Fibroblast of lung (primary cell): ENCODE measurements at places on chromosomes 3 and 15. TPM values are rescaled to one million over a fixed set of nuclear protein-coding genes. Genes with fewer than 3 reads are reported as not detected.

GRCh38 chr3:171778493-171778892 lies 31.8 kb downstream of the PLD1 start:
- no peak for DNase-seq

DNA sequence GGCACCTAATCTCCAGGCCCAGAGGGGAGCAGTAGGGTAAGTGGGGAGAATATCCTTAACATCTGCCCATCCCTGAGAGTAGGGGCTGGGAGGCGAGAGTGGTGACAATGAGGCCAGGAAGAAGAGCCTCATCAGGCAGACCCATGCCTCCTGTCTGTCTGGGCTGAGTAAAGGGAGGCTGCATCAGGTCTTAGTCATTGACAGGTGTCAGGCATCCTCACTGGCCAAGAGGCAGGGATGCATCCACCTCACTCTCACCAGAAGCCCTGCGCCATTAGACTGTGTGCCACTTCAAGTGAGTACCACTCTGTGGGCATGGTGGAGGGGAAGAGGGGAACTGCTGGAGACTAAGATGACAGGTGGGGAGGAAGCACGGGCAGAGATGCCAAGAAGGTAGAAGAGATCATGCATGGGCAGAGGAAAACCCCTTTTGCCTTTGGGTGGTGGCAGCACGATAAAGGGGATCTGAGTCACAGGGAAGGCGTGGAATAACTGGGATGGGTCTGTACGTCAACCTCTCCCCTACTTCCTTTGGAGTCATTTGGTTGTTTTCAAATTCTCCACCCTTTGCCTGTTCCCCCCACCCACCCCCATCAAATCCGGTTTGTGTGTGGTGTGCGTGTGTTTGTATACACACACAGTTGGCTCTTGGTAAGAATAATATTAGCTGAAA lies 14.1 kb downstream of the ANAPC13 start:
- DNase-seq: peak; percentile 74

DNA sequence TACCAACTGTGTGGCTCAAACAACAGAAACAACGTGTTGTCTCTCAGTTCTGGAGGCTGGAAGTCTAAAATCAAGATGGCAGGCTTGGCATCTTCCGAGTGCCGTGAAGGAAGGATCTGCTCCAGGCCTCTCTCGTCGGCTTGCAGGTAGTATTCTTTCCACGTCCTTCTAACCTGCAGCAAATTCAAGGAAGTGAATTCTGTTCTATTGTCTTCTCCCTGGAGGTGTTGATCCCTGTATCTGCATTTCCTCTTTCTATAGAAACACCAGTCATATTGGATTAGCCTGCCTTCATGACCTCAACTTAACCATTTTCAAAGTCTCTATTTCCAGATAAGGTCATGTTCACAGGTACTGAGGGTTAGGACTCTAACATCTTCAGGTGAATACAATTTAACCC lies 512.1 kb downstream of the GABRG3 start:
- DNase-seq: no peak

DNA sequence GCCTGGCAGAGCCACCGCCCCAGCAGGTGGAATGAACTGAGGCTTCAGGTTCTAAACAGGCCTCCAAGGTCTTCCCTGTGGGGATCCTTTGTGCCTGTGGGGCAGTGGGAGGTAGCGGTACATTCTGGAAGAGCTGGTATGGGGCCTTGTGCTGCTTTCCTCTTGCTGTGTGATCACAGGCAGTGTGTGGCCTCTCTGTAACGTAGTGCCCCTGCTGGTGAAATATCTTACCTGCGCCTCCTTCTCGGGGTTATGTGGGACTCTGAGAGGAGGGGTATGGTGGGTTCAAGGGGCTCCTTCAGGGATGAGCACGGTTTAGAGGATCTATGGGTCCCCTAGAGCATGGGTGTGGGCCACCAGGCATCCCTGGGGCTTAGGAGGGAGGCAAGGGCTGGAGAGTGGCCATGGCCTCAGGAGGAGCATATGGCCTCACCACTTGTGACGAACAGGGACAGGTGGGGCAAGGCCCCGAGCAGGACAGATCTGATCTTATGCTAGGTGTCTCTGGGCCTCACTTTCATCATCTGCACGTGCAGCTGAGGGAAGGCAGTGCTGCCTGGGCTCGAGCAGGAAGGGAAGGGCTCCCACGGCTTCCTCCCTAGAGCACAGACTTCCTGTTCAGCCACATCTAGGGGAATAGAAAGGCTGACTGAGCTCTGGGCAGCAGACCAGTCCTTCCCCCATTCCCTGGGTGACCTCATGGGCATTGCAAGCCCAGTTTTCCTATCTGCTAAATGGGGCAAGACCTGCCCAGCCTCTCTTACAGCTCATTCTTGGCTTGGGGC lies 1.9 kb upstream of the ALS2CL start:
- DNase-seq: no peak

DNA sequence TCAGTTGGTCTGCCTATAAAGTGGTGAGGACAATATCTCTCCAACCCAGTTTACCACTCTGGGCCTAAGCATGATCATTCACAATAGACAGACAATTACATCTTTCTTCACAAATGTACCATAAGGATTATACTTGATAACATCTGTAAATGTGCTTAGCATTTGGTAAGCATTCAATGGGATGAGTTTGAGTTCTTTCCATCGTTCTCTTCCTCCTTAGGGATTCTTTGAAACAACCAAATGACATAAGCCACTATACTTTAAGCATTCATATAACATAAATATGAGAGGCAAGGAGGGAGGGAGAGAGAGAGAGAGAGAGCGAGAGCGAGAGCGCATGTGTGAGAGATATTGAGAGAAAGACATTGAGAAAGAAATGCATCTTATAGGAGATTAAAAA lies 303.3 kb upstream of the CBLB start:
- no peak for DNase-seq

GRCh38 chr3:100029689-100030088 lies 84.6 kb downstream of the FILIP1L start:
- no peak for DNase-seq

GRCh38 chr3:102036017-102036416 lies 186.7 kb downstream of the NFKBIZ start:
- DNase-seq: no peak

The LRRIQ4 gene
- polyA plus RNA-seq: 0.05 TPM in 1 of 2 replicates, not detected in the other

DNA sequence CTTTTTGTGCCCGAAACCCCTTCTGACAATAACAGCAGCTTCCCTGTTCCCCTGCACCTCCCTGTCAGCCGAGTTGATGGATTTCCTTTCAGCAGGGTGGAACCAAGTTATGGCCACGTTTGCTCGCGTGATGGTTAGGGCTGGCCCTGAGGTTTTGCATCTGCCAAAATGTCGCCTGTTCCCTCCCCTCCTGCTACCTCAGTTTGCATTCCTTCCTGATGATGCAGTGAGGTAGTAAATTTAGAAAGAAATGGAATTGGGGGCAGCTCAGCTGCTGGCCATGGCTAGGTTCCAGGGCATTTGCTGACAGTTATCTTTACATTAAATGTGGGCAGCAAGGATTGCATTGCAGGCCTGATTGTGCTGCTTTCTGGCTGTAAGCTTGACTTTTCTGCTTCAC lies 13.2 kb downstream of the LIMD1 start:
- peak; percentile 49 for DNase-seq

DNA sequence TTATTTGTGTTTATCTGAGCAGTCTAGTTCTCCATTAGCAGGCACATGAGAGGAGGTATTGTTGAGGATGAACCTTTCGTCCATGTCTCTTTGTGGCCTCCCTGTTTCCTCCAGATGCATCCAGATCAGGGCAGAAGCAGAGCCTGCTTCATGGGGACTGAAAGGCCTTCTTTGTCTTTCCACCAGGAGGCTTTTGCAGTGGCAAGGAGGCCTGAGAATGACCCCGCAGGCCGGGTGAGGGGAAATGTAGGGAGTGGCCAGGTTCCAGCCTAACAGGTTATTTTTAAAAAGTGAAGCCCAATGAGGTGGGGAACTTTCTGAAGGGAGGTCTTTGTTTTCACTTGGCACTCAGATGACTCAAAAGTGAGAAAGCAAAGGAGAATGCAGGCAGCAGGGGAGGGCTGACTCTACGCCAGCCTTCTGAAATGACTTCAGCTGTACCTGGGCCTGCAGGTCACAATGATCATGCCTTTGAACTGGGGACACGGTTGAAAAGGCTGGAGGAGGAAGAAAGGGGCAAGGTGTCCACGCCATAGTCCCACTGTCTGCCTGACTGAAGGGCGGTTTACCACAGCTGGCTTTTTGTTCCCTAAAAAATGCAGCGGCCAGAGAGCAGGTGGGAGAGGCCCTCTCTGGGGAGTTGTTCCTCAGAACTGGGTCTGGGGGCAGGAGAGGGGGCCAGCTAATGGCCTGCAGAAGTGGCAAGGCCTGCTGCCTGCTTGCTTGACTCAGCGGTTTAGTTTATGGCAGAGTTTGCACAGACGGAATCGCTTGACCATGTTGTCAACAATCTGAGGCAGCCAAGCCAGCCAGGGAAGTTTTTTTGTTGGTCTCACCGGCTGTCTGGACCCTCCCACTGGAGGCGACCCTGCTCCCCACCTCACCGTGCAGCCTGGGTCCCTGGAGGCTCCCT lies 28.7 kb downstream of the CMTM7 start:
- no peak for DNase-seq

DNA sequence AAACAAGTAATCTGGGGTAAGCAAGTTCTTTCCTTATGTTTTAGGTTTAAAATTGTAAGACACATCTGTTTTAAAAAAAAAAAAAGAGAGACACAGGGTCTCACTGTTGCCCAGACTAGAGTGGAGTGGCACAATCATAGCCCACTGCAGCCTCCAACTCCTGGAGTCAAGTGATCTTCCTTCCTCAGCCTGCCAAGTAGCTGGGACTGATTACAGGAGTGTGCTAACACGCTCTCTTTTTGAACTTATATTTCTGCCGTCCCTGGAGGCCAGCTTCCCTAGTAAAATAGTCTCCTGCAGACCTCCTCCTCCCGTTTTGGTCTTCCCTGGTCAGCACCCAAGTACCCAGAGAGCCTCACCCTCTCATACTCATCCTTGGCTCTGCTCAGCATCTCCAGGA lies 35.5 kb downstream of the DCP1A start:
- no peak for DNase-seq

The GPR62 gene
- polyA plus RNA-seq: 0.02 TPM in 1 of 2 replicates, not detected in the other

DNA sequence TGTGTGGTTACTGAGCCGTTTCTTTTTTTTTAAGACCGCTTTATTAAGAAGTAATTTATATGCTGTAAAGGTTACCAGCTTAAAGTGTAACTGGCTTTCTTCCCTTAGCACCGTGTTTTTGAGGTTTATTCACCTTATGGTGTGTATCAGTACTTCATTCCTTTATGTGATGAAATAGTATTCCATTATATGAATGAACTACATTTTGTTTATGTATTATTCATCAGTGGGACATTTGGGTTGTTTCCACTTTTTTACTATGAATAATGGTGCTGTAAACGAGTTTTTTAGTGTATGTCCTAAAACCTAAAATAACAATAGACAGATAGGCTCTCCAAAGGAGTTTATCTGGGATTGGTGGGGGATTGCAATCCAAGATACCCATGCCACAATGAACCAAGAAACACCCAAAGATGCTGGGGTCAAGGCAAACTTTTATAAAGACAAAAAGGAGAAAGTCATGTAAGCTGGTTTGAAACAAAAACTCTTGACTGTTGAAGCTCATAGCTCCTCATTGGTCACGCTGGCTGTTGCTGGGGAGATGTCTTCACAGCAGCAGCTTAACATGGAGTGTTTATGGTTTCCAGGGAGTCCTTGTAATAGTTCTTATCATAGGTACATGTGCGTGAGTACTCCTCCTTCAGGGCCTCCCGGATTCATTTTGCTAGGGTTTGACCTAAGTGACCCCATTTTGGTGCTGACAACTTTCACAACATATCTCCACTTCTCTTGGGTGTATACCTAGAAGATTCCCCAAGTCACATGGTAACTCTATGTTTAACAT lies 16.0 kb downstream of the TM2D3 start:
- DNase-seq: no peak

- peak; percentile 58 for DNase-seq
These were observed 1093.6 kb upstream of the ALCAM start for GRCh38 chr3:104273046-104273649.

The IL16 gene
- 0.96 and 1.3 TPM in 2 replicates for polyA plus RNA-seq

The GATM gene
- polyA plus RNA-seq: 0.07 and 0.14 TPM in 2 replicates

GRCh38 chr3:142268426-142268825 lies 43.0 kb upstream of the GK5 start:
- peak; percentile 22 for DNase-seq

GRCh38 chr3:105387122-105387751 lies 20.5 kb downstream of the ALCAM start:
- peak; percentile 69 for DNase-seq

- peak; percentile 40 for DNase-seq
These were observed 154.7 kb upstream of the KCNMB2 start for GRCh38 chr3:178381555-178381954.

The C3orf85 gene
- polyA plus RNA-seq: not detected in 2 replicates

The CP gene
- 0.03 TPM in 1 of 2 replicates, not detected in the other for polyA plus RNA-seq

DNA sequence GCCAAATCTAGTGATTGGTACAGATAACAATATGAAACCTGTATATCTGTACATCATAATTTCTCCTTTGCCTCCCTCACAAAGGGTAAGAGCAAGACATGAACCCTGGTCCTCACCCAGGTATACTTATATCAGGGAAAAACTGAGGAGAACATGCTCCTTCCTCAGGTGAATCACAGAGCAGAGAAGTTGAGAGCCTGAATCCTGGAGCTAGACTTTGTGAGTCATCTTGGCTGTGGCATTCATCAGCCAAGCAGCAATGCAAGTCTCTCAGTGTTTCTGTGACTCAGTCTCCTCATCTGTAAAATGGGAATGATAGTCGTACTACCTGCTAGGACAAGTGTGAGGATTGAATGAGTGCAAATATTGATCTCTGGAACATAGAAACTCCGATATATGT lies 165.7 kb upstream of the ADAMTS9 start:
- DNase-seq: no peak

- DNase-seq: peak; percentile 47
These were observed 59.1 kb downstream of the RGMA start for GRCh38 chr15:93029836-93030429.

DNA sequence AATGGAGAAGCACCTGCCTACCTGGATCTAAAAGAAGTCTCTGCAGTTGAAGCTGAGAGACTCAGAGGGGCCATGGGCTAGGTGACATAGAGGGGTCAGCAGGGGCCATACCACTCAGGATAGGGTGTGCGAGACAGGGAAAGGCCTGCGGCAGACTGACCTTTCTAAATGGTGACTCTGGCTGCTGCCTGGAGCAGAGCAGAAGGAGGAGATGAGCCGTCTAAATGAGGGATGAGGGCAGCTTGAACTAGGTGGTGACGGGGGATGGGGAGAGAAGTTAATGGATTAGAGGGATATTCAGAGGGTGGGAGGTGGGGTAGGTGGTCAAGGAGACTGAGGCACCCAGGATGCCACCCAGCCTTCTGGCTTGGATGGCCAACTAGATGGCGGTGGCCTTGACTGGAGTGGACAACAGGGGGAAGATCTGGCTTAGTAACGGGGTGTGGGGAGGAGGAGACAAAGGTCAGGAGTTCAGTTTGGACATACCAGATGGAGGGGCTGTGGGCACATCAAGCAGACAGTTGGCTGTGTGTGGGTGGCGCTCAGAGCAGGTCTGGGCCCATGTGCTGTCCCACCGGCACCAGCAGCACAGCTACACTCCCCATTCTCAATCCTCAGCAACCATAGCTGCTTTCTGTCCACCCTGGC lies 3.2 kb upstream of the ITIH1 start:
- no peak for DNase-seq

The CCDC9B gene
- polyA plus RNA-seq: 1.7 and 2.0 TPM in 2 replicates

The GOLGA6L9 gene
- 0.81 and 0.89 TPM in 2 replicates for polyA plus RNA-seq
